Smooth muscle cell of trachea (primary cell): ENCODE measurements at places on chromosomes 2 and 18. TPM values are rescaled to one million over a fixed set of nuclear protein-coding genes. Genes with fewer than 3 reads are reported as not detected.

The SH3RF3 gene
- total RNA-seq, result 4.7 and 8.4 TPM in 2 replicates

The GALNT3 gene
- 0.33 and 0.58 TPM in 2 replicates for total RNA-seq

The E2F6 gene
- 8.4 and 10.3 TPM in 2 replicates for total RNA-seq

The BOLL gene
- not detected in 2 replicates for total RNA-seq

The NYAP2 gene
- total RNA-seq, result not detected in 2 replicates

The SPDYA gene
- total RNA-seq, result 1.2 and 2.3 TPM in 2 replicates
